Adipocyte (in vitro differentiated cells): ENCODE measurements at places on chromosomes 1 and 21.

DNA sequence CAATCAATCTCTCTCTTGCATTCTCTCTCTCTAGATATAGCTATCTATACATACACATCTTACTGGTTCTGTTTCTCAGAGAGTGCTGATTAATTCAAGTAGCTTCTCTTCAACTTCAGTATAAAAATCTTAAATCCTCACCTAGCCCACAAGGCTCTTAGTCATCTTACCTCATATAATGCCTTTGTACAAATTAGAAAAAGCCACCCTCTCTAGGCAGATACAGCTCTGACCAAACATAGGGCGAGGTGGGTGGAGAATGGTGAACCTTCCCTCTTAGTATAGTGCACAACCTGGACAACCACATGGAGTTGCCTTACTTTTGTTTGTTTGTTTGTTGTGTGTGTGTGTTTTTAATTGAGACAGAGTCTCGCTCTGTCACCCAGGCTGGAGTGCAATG lies 5.1 kb upstream of the INAVA start:
- DNase-seq, result no peak

GRCh38 chr1:162297208-162297607 lies 79.4 kb downstream of the SPATA46 start:
- no peak for DNase-seq

GRCh38 chr1:7265771-7266371 lies 480.6 kb downstream of the CAMTA1 start:
- DNase-seq, result peak; percentile 71

- no peak for DNase-seq
These were observed 34.2 kb downstream of the KIF21B start for GRCh38 chr1:200989337-200989736.

- DNase-seq, result no peak
These were observed 48.1 kb downstream of the AHDC1 start for GRCh38 chr1:27555700-27556424.

- no peak for DNase-seq
These were observed 29.2 kb downstream of the BCAR3 start for GRCh38 chr1:93652323-93652949.

DNA sequence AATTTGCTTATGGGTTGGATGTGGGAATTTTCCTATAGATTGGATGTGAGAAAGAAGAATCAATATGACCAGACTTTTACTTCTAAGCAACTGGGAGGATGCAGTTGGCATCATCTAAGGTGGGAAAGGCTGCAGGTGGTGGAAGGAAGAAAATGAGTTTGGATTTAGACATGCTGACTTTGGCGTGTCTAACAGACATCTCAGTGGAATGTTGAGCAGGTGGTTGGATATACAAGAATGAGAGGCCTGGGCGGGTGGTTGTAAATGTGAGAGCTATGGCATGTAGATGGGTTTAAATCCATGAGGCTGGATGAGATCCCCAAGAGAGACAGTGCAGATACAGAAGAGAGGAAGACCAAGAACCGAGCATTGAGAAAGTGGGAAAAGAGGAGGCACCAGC lies 10.5 kb downstream of the ADORA1 start:
- DNase-seq, result no peak

GRCh38 chr1:174297351-174297750 lies 138.0 kb downstream of the RABGAP1L start:
- no peak for DNase-seq

- peak; percentile 19 for DNase-seq
These were observed 1.3 kb upstream of the ZNF436 start for GRCh38 chr1:23370709-23371584.
